ENCODE measurements at places on chromosomes 2 and 18.

DNA sequence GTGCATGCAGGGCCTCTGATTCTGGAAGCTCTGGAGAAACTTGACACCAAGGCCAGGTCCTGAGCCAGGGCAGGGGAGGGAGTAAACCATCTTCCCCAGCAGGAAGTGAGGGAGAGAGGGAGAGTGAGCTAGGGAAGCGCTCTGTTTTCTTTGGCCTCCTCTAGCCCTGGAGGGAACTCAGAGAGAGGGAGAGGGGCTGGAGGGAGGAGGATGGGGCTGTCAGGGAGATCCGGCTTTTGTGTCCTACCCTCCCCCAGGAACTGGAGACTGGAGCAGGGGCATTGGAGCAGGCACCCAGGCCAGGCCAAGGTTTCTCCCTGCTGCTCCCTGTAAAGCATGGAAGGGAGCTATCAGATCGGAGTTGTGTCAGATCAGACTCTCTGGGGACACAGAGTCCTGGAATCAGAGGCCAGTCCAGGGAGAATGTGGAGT lies 22.7 kb upstream of the PKDCC start:
- no peak for DNase-seq

- peak; percentile 10 for DNase-seq
These were observed 74.5 kb upstream of the YPEL5 start for GRCh38 chr2:30072250-30072842.

- no peak for DNase-seq
These were observed 241.9 kb downstream of the BCL11A start for GRCh38 chr2:60311524-60311923.

GRCh38 chr18:79856119-79857007 lies 58.6 kb downstream of the KCNG2 start:
- no peak for DNase-seq

DNA sequence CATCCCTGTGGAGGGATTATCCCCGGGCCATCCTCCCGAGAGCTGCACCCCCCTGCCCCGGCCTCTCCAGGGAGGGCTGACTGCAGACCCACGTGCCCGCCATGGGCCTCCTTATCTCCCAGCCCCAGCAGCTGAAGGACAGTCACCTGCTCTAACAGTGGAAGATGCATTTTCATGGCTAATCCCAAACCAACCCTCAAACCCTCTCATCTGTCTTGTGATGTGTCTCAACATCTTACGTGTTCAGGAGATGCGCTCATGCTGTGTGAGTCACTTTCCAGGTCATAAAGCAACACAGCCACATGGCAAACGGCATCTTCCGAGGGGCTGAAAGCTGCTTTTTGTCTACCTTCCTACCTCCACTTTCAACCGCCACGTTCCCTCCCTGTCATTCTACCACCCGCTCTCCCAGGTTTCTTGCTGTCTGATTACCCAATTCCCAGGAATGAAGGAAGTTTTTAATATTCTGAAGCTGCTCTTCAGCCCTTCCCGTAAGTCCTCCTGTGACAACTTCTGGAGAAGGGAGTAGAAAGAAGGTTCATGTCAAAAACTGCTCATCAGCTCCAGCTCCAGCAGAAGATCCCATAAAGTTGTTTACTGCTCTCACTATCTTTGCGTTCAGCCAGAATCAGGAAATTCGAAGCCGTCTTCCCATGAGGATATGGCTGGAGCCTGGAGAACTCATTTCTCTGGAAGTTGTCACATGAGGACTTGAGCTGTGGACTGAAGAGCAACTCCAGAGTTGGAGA lies 54.5 kb downstream of the MBP start:
- no peak for DNase-seq

- no peak for DNase-seq
These were observed 180.7 kb downstream of the PLCL1 start for GRCh38 chr2:197985029-197985638.

DNA sequence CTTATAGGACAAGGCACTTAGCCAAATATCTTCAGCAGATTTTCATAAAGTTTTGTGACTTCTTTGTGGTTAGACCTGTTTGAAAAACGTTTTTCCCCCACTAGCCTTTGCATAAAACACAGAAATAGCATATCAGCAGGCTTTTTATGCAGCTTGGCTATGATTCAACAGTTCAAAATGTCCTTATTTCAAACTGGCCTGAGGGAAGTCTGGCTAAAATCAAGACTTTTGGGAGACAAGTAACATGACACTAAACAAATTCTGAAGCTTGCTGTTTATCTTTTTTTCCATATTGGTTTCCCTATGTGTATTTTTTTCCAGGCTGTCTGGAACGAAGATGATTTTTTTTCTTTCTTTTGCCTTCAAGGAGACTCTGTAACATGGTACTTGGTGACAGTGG lies 95.1 kb upstream of the L3MBTL4 start:
- no peak for DNase-seq

DNA sequence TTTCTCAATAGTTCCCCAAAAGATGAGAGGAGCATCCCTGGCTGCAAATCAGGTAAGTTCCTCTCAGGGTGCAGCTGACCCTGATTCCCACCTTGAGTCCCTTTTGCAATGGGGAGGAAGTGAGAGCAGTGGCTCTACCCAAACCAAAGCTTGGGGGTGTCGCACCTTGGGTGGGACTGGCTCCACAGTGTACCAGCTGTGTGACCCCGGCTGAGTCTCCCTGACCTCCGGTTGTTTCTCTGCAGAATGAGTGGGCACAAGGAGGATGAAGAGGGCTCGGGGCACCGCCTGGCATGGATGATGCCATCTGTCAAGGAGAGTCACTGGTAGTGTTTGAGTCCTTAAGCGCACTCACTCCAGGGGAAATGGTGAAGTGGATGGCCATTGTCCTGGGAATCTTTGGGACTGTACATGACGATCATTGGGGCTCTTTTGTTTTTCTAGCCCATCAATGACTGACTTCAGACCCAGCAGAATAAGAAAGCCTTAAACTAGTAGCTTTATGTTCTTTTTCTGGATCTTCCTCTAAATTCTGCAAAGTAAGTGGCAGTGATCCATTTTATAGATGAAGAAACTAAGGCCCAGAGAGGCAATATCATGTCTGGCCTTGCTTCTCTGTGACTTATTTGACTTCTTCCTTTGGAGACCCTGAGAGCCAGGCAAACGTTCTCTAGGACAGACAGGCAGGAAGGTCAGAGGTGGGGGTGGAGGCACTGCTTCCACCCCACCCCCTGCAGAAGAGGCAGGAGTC lies 106.3 kb upstream of the ST3GAL5 start:
- no peak for DNase-seq

DNA sequence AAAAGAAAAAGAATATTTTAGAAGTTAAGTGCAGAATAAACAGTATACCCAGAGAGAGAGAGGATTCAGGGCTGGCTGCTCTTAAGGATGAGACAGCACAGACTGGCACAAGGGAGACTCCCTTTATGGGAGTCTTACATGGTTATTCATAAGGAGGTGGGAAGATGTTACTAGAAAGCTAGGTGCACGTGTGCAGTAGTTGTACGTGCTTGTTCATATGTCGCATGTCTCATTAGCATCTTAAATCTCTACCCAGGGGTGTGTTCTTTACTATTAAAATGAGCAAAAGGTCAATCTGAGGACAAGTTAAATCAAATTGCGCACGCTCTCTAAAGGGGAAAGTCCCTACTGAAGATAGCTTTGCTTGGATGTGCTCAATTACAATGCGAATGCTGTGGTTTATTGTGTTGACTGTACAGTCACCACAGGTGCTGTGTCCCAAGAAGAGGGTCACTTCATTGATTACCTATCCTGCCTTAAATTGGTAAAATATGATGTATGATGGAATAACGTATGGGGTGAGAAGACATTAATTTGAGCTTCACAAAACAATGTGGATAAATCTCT lies 368.0 kb upstream of the SPHKAP start:
- no peak for DNase-seq

DNA sequence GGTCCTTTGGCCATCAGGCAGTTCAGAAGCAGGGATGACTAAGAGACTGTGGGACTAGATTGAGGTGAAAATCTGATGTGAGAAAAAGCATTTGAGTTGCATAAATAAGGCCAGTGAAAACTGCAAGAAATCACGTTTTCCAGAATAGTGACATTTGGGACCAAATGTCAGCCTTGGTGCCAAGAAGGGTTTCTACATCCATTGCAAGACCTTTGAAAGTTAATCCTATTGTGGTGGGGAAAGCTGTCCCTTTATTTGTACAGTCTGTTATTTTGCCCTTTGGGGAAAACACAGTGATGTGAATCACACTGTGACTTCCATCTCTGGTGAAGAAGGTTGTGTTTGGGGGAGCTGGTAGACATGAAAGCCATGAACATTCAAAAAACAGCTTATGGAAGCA lies 153.5 kb upstream of the SIX2 start:
- no peak for DNase-seq

Data from epithelial cell of prostate (primary cell).